Neural crest cell (in vitro differentiated cells): ENCODE measurements at places on chromosomes 2 and 18. TPM values are rescaled to one million over a fixed set of nuclear protein-coding genes. Genes with fewer than 3 reads are reported as not detected.

TMEM214 gene
- 54.0 and 55.2 TPM in 2 replicates for total RNA-seq

RSAD2 gene
- 1.0 and 1.1 TPM in 2 replicates for total RNA-seq

DNA sequence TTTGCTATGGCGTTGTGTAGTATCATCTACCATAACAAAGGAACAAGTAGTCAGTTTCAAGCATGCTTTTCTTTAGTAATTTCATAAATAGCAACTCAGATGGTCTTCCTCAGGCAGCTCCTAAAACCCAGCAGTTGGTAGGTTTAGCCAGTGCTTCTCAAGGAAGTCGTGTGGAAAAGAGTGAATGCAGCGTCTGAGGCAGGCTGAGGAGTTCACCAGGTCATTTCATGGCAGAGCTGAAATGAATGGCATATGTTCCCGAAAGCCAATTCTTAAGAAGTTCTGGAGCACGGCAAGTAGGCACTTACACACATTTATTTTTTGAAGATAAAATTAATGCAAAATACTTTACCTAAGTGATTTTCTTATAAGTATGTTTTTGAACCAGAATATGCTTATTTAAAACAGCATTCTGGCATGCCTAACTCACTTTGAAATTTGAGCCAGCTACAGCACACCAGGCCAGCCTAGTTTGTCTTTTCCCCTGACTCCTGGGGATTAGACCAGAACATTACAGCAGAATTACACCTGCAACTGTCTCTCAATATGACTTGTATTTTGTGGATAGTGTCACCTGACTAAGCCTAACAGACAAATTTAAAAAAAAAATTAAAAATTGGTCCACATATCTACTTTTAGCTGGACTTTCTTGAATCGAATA lies 62.2 kb downstream of the OSBPL6 start:
- DNase-seq = no peak

DNA sequence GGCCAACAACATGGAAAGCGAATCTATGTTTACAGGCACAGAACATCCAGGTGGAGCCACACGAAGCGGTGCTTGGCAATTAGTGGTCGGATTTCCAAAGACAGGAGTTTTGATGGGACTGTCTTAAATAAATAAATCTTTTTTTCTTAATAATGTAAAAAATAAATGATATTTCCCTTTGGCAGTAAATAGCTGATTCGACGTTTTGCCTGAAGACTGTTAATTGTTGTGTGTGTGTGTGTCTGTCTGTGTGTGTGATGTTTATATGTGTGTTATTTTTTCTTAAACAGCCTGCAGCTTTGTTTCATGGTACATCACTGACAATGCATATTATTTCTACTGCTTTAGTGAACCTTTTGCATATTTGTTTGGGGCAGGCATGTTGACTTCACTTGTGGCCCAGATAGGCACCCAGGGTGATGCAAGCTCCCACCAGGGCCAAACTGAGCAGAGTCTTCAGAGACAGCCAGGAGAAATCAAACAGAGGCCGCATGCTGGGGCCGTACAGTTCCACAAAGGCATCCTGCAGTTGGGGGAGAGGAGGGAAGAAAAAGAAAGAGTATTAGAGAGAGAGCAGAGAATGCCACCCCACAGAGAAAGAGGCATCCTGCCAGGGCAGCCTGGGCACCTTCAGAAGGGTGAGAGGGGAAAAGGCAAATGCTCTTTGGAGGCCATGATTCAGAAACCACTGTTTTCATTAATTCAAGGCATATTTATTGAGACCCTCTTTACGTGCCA lies 191.2 kb downstream of the BCL2 start:
- DNase-seq = no peak

MCFD2 gene
- total RNA-seq = 78.8 and 79.8 TPM in 2 replicates
